ENCODE measurements at places on chromosomes 7 and 10.

DNA sequence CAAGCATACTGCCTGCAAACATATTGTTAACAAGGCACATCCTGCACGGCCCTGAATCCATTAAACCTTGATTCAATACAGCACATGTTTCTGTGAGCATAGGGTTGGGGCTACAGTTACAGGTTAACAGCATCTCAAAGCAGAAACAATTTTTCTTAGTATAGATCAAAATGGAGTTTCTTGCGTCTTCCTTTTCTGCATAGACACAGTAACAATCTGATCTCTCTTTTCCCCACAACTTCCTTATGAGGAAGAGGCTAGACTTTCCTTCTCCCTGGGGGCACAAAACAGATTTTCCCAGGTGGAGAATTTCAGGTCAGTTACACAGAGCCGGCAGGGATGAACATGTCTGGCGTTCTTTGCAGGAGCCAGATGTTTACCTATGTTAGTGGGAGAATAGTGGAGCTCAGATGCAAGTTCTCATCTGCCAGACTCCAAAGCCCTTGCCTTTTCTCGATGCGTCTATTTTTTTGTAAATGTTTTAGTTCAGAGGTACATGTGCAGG lies 37.5 kb upstream of the PFKFB3 start:
- no peak for DNase-seq

GRCh38 chr7:88072715-88073055 lies 138.6 kb downstream of the ADAM22 start:
- DNase-seq: no peak

GRCh38 chr7:129295015-129295423 lies 70.2 kb downstream of the AHCYL2 start:
- no peak for DNase-seq

GRCh38 chr10:95841661-95842498 lies 65.9 kb upstream of the CC2D2B start:
- DNase-seq: no peak

- DNase-seq: no peak
Measured at GRCh38 chr7:139492293-139492692, 8.8 kb upstream of the KLRG2 start.

- DNase-seq: no peak
Measured at GRCh38 chr7:527723-528122, 8.1 kb upstream of the PDGFA start.

DNA sequence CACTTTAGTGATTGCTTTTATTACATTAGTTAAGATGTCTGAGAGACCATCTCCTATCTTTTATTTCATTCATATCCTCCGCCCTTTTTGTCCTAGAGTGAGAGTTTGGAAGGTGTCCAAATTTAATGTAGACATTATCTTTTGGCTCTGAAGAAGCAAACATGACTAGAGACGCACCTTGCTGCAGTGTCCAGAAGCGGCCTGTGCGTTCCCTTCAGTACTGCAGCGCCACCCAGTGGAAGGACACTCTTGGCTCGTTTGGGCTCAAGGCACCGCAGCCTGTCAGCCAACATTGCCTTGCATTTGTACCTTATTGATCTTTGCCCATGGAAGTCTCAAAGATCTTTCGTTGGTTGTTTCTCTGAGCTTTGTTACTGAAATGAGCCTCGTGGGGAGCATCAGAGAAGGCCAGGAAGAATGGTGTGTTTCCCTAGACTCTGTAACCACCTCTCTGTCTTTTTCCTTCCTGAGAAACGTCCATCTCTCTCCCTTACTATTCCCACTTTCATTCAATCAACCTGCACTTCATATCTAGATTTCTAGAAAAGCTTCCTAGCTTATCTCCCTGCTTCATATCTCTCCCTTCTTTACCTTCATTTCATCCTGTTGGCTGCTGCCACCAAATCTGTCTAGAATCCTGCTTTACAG lies 10.4 kb upstream of the CLCN1 start:
- peak; percentile 36 for DNase-seq

GRCh38 chr7:65477326-65477725 lies 103.7 kb downstream of the ZNF92 start:
- no peak for DNase-seq

GRCh38 chr7:82339958-82340357 lies 103.6 kb downstream of the CACNA2D1 start:
- DNase-seq: no peak

DNA sequence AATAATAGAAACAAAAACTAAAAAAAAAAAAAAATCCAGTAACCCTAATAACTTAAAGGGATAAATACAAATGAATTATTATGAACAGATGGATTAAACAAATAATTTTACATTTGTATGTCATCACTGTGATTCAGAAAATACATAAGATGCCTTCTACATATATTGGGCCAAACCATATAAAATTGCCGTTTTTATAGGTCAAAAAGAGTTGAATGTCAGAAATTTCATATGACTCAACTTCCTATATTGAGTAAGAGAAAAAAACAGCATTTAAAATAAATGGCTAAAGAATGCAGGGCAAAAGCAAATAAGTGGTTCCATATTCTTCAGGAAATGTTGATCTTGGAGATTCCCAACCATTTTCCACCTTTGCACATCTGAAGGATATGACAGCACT lies 9.4 kb downstream of the SLC35B4 start:
- DNase-seq: no peak

DNA sequence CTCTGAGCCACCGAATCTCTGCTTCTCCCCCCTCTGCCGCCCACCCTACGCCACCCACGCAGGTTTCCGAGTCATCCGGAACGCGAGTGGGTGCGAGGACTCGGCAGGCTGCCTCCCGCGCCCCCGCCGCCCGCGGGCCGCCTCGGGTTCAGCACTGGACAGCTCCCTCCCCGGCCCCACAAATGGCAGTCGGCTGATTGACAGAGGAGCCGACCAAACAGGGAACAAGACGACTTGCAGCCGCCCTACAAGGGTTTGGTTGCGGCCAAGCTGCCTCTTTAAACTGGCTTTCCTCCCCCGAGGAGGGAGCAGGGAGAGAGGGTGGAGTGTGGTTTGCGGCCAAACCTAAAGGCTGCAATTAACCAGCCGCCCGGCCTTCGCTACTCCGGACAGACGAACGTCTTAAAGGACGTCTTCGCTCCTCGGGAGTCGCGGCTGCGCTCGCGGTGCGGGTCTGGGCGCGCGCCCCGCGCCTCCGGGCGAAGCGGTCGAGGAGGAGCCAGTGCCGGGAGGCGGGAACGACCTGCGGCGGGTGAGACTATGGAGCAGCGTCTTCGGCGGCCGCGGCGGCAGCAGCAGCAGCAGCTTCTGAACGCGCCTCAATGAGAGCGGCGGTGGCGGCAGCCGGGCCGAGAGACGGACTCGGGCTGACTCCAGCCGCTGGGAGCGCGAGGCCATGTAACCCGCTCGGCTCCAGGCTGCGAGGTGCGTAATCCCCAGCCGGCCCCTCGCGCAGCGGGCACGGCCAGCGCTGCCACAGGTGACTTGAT lies at the start of gene GPR158:
Gene GPR158, plus strand, starts transcription at position 541 of the 770 bp plus-strand sequence. CDS start 420 bp downstream, outside the sequence.
- DNase-seq: peak; percentile 25

DNA sequence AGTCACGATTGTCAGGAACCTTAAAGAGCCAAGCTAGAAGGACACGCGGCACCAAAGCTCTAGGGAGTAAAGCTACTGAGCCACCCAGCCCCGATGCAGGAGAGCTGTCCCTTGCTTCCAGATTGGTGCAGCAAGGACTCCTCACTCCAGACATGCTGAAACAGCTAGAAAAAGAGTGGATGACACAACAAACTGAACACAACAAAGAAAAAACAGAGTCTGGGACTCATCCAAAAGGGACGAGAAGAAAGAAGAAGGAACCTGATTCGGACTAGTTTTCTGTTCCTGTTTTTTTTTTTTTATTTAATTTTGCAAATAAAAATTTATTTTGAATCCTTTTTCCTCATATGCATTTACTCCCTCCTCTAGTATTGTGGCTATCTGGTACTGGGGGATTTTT lies 11.4 kb upstream of the HKDC1 start:
- no peak for DNase-seq

GRCh38 chr10:91602449-91602848 lies 30.4 kb downstream of the PPP1R3C start:
- DNase-seq: no peak

DNA sequence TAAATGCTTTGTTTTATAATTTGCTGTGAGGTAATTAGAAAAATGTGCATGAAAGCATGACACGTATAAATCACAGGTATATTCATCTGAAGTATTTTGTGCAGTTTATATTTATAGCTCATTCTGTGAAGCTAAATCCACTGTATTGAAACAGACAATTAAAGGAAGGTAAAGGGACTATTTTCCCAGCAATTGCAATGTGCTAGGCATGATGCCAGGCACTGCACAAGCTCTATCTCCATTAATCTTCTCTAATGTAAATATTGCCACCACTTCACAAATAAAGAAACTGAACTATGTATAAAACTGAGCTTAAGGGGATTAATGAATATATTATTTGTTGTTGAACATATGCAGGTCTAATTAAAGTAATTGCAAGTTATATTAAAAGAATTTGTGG lies 1012.5 kb downstream of the NRG3 start:
- no peak for DNase-seq

GRCh38 chr10:114911801-114912469 lies 26.1 kb upstream of the TRUB1 start:
- DNase-seq: no peak

GRCh38 chr10:3220853-3221252 lies 48.3 kb upstream of the PITRM1 start:
- no peak for DNase-seq

DNA sequence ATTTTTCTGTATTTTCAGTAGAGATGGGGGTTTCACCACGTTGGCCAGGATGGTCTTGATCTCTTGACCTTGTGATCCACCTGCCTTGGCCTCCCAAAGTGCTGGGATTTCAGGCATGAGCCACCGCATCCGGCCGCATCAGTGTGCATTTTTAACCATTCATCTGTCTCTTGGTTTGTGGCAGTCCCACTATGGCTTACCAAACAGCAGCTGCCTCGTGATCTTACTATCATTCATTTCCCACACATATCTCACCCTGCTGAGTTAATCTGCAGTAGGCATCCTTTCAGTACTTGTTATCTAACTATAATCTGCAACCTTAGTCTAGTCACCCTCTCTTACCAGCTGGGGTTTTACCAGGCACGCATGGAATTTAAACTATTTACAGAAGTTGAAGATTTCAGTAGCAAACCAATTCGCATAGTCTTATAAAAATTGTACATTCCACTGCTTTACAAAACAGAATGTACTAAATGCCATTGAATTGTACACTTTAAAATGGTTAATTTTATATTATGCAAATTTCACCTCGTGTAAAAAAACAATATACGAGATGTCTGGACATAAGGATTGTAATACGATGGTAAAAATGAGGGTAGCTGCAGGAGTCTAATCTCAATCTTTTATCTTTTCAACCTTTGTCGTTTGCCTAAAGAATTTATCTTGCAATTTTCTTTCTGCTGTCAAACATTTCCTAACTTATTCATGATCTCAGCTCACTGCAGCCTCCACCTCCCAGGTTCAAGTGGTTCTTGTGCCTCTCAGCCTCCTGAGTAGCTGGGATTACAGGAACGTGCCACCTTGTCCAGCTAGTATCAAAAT lies 4.6 kb upstream of the TBC1D12 start:
- DNase-seq: no peak

- DNase-seq: no peak
Measured at GRCh38 chr10:90914992-90915765, 5.7 kb downstream of the ANKRD1 start.

- no peak for DNase-seq
Measured at GRCh38 chr7:73342645-73343044, 14.7 kb downstream of the FKBP6 start.

- no peak for DNase-seq
Measured at GRCh38 chr7:108284349-108285002, 154.3 kb upstream of the LAMB4 start.

- DNase-seq: no peak
Measured at GRCh38 chr10:14456218-14456869, 125.6 kb upstream of the FRMD4A start.

- no peak for DNase-seq
Measured at GRCh38 chr7:94962661-94963060, 55.3 kb downstream of the PPP1R9A start.

DNA sequence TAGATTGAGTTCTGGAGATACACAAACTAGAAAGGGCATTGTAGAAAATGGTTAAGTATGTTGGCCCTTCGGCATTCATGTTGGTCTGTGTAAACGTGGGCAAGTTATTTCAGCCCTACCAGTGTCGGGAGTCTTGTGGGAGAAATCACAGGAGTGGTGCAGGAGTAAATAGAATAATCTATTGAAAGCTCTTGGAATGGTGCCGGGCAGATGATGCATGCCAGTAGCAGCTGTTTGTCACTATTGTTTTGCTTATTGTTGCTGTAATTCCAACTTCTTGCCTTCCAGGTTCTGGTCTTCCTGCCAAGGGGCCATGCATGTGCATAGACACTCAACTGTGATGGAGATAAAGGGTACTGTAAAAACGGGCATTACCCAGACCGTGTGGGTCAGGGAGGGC lies 259.4 kb downstream of the CAMK1D start:
- peak; percentile 28 for DNase-seq

- no peak for DNase-seq
Measured at GRCh38 chr7:83305027-83305426, 142.3 kb upstream of the PCLO start.

- no peak for DNase-seq
Measured at GRCh38 chr10:102316421-102316820, 71.1 kb downstream of the GBF1 start.

GRCh38 chr7:155809947-155810769 lies 2.1 kb downstream of the SHH start:
- no peak for DNase-seq

DNA sequence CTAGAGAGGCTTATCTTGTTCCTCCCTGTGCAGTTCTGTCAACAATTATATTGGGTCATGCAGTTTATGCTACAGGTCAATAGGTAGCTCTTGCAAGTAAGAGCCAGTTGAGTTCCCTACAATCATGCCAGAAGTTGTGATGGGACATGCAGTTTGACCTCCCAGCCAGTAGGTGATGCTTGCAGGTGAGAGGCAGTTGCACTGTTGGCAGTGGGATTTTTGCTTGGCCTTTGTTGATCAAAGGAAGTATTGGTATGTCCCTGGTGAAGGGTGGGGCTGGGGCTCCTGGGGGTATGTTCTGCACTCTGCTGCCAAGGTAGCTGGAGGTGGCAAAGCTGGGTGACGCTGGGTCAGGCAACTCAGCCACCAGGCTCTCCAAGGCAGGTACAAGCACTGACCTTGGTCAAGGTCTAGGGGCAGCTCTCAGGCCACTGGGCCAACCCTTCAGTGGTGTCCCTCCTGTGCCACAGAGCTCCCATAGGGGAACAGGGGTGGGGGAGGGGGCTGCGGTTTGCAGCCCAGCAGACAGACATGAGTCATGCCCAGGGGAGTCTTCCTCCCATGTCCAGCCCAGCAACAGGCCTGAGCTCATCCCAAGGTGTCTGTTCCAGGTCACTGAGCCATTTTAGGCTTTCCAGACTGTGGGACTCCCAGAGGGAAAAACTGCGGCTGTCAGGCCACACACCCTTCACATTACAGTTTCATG lies 43.3 kb downstream of the MEOX2 start:
- DNase-seq: no peak

- DNase-seq: no peak
Measured at GRCh38 chr7:7851381-7851780, 117.2 kb upstream of the GLCCI1 start.

DNA sequence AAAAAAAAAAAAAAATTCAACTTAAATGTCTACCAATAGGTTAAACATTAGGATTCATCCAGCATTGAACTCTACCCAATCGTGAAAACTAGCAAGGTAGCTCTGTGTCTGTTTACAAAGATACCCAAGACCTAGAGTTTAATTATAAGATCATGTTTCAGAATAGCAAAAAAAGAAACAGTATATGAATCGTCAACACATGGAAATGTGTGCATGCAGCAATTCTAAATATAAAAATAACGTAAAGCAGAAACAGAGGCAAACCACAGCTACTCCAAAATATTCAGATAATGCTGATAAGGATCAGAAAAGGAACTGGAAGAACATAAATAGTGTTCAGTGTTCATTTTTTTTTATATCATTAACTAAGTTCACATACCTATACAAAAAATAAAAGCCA lies 68.7 kb downstream of the AFAP1L2 start:
- DNase-seq: no peak
